ENCODE measurements at places on chromosomes 5 and 9. TPM values are rescaled to one million over a fixed set of nuclear protein-coding genes. Genes with fewer than 3 reads are reported as not detected.

GRCh38 chr9:128845186-128845931 lies 15.8 kb upstream of the SPOUT1 start:
- DNase-seq = no peak

DNA sequence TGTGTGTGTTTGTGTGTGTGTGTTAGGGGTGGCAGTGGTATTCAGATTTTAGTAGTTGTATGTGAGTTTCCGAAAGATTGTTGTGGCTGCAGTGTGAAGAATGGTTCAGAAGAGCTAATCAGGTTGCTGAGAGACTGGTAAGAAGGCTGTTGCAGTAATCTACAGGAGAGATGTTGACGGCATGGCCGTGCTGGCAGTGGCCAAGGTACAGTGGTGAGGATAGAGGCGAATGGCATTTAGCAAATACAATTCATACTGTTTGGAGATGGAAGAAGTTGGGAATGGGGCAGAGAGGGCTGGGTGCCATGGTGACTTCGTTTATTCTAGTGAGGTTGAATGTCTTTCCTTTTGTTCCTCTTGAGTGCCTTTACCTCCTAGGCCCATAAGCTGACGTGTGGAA lies 77.5 kb upstream of the SPATA31D4 start:
- DNase-seq = no peak

DNA sequence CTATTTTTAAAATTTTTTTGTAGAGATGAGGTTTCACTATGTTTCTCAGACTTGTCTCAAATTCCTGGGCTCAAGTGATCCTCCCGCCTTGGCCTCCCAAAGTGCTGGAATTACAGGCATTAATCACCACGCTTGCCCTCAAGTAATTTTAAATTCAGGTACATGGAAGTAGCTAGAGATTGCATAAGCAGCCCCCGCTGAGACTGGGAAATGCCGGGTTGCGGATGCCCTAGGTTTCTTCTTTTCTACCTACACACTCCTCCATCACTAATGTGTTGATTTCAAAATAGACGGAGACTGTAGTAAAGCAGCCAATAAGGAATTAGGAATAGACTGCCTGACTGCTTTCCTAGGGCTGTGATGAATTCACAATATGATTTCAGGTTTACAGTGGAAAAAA lies 202.4 kb downstream of the FANCC start:
- no peak for DNase-seq

DNA sequence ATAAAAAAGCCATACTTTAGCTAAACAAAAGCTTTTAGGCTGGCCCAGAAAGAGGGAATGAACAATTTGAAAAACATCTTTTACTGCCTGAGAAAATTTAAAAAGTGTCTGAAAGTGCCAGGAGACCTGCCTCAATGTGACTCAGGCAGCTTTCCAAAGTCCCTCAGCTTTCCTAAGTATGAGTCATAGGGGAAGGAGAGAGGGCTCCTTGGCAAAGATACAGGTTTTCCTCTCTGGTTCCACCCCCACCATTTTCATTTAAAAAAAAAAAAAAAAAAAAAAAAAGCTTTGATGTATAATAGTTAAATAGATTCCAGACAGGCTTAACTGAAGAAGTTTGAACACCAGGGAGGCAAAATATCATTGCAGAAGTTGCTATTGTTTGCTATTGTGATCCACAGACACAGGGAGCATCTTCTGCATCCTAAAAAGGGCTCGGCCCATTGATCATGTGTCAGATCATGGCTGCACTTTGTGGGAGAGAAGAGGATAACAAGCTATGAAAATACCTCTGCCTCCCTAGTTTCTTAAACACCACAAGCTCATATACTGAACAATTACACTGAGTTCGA lies 71.5 kb downstream of the MRPS27 start:
- DNase-seq = peak; percentile 95

DNA sequence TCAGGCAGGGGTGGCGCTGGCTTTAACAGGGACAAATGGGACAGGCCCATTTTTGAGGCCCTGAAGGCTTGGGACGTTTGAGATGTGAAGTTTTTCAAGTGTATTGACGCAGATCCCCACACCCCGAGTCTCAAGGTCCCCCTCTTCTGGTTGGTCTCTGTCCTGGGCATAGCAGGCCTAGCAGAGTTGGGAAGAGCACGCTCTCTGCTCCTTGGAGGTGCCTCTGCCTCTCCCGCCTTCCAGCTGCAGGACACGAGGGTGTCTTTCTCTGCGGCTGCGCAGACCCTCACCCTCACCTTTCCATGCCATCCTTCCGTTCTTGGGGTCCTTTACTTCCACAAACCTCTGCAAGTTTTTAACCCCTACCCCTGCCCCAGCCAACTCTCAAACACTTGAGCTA lies 18.6 kb downstream of the ADAMTSL2 start:
- no peak for DNase-seq

GRCh38 chr5:96822686-96823459 lies 15.1 kb upstream of the ERAP1 start:
- no peak for DNase-seq

DNA sequence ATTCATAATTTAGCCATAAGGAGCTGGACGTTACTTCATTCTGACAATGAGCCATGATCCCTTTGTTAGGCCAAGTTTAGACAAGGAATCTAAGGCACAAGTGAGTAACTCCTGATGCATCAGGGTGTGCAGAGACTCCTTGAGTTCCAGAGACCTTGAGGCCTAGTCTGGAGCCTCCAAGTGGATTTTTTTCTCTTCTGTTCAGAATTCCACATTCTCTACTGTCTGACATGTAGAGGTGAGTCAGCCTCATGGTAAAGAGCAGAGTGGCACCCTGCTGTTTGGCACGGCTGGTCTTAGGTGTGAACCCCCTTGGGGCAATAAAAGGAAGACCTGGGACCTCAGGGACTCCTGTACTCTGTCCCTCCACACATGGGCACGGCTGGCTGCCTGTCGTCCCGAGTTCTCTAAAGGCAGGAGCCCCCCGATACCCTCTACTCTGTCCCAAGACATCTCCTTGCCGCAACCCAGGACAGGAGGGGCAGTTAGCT lies 22.0 kb upstream of the TGFBI start:
- DNase-seq = peak; percentile 94

- peak; percentile 80 for DNase-seq
These were observed 261.6 kb downstream of the GLIS3 start for GRCh38 chr9:4038182-4038723.

DNA sequence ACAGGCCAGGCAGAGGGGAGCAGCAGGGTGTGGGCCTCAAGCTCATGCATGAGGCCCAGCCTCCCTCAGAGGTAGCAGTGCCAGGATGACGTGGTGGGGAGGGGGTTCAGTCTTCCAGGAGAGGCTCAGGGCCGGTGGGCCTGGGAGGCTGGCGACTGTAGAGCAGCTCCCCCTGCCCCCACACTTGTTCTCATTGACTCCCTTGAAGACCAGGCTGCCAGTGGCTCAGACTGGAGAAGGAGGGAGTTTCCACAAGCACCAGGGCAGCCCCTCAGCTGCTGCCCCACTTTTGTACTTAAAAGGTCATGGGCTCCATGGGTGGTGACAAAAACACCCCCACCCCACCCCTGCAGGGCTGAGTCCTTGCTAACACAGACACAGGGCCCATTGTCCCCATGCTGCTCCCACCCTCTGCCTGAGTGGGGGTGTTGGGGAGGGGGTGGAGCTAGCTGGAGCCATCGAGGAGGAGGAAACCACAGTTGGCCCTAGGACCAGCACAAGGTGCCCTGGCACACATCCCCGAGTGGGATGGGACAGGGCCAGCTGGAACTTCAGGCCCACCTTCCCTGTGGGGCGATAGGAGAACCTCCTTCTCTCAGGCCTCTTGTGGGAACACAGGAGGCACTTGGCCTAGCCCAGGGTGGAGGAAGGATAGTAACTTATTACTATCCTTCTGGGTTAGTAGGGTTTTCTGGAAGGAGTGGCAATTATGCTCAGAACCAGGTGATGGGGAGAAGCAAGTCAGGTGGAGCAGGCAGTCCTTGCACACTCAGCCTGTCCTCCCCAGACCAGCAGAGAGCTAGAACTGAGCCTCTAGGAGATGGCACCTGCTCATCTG lies 10.7 kb downstream of the PDLIM4 start:
- no peak for DNase-seq

- DNase-seq = no peak
These were observed 14.7 kb downstream of the PITX1 start for GRCh38 chr5:135019314-135019713.

DNA sequence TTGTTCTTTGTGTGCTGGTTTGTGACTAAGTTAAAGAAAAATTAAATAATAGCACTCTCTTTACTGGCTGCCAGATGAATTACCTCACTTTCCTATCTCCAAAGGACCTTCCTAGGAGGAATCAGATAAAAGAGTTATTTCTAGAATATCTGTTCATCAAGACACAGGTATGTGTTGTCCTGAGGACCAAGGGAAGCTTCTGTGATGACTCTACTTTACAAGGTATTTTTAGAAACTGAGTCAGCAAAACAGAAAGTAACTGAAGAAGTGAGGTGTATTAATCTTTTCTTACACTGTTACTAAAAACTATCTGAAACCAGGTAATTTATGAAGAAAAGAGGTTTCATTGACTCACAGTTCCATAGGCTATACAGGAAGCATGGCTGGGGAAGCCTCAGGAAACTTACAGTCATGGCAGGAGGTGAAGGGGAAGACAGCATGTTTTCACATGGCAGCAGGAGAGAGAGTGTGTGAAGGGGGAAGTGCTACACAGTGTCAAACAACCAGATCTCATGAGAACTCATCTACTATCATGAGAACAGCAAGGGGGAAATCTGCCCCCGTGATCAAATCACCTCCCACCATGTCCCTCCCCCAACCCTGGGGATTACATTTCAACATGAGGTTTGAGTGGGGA lies 189.2 kb upstream of the DMAC1 start:
- DNase-seq = no peak

GRCh38 chr5:111582993-111583601 lies 70.8 kb upstream of the STARD4 start:
- DNase-seq = peak; percentile 84

DNA sequence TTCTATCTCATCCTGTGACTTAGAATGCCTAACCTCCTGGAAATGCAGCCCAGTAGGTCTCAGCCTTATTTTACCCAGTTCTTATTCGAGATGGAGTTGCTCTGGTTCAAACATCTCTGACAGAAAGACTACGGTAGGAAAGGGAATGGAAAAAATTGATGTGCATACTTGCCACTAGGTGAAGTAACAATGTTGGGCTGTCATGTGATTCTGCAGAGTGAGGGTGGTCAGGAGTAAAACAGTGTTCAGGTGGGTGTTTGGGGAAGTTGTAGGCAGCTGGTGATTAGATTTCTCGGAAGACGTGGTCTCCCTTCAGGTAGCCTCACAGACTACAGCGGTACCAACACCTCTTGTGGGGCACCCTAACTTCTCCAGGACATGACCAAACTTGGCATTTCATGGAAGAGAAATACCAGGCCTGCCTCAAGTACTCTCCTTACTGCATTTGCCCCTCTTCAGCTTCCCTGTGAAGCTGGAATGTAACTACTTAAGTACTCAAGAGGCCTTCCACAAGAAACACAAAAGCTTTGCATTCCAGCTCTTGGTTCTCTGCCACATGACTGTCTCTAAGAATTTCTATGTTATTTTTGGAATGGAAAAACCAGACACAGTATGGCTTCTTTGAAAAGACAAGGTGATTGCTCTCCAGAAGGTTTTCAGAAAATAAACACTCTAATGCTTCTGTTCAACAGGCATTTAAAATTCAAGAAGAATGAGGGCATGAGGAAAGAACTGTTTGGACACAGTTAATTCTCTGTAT lies 17.4 kb upstream of the ENTREP1 start:
- peak; percentile 12 for DNase-seq

- peak; percentile 17 for DNase-seq
These were observed 583.6 kb downstream of the TMEM38B start for GRCh38 chr9:106277966-106278365.

- peak; percentile 20 for DNase-seq
These were observed 51.5 kb downstream of the MTMR12 start for GRCh38 chr5:32261198-32261597.

DNA sequence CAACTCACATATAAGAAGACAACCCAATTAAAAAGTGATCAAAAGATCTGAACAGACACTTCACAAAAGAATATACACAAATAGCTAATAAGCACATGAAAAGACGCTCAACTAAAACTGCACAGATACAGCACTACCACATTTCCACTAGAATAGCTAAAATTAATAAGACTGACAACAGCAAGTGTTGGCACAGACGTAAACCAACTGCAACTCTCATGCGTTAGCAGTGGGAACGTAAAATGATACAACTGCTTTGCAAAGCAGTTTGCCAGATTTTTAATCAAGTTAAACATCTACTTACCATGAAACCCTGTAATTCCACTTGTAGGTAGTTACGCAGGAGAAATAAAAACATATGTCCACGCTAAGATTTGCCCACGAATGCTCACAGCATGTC lies 9.0 kb downstream of the SEMA4D start:
- DNase-seq = no peak

DNA sequence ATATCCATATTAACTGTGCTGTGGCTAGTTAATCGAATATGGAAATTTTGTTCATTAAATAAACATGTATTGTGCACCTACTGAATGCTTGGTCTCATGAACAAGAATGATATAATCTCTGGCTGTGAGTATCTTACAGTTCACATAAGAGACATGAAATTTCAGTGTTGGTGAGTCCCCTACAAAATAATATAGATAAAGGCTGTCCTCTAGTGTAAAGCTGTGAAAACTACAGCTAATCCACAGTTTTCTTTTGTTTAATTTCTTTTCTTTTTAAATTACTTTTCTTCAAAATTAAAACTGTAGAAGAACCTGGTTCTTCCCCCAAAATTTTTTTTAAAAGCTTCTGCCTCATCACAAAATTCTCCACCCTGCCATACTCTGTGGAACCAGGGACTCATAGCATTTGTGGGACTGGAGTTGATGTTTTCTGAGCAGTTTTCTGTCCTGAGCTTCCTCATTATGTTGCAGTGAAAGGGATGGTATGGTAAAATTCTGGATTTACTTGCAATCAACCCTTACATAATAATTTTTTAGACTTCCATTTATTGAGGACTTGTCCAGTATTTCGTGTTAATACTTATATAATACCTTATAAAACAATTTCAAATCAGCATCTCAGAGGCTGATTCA lies 135.0 kb downstream of the STK32A start:
- DNase-seq = peak; percentile 32

- no peak for DNase-seq
These were observed 167.4 kb downstream of the GAPVD1 start for GRCh38 chr9:125428902-125429467.

Gene CTXN3
- total RNA-seq = not detected

Gene TLX3
- not detected for total RNA-seq

Gene OMD
- total RNA-seq = not detected

Gene GGTA1
- total RNA-seq = not detected

Gene ANKRD55
- total RNA-seq = not detected

Gene SPATA31D4
- total RNA-seq = not detected

Gene CNTRL
- 11.1 TPM for total RNA-seq

Gene PCA3
- total RNA-seq = not detected

Gene TRIM36
- total RNA-seq = 3.6 TPM

Gene IFNA14
- total RNA-seq = not detected

Gene PNPLA7
- total RNA-seq = 0.27 TPM

Gene SCGB3A1
- total RNA-seq = not detected

Gene SYK
- total RNA-seq = not detected

Gene KCNV2
- total RNA-seq = not detected

Gene PRUNE2
- total RNA-seq = 7.2 TPM

Gene COQ4
- 54.8 TPM for total RNA-seq

Gene HINT1
- total RNA-seq = 271 TPM

Gene IFNA13
- not detected for total RNA-seq

Gene RBM18
- total RNA-seq = 12.6 TPM

Gene CNTFR
- 0.05 TPM for total RNA-seq

Gene ADAM19
- total RNA-seq = 38.4 TPM

Measured in M059J (cell line).